ENCODE measurements at places on chromosomes 11 and 22. TPM values are rescaled to one million over a fixed set of nuclear protein-coding genes. Genes with fewer than 3 reads are reported as not detected.

NRXN2 gene
- 13.1 TPM for polyA plus RNA-seq

SPDYC gene
- polyA plus RNA-seq = not detected

PRODH gene
- 52.9 TPM for polyA plus RNA-seq

C1QTNF5 gene
- 38.7 TPM for polyA plus RNA-seq

TEX12 gene
- 0.10 TPM for polyA plus RNA-seq

SLC37A2 gene
- 3.1 TPM for polyA plus RNA-seq

NCAPD3 gene
- polyA plus RNA-seq = 37.5 TPM

CRYBB3 gene
- polyA plus RNA-seq = not detected

PARVA gene
- polyA plus RNA-seq = 85.3 TPM

CHRDL2 gene
- 0.73 TPM for polyA plus RNA-seq

LZTR1 gene
- 43.4 TPM for polyA plus RNA-seq

RNF169 gene
- 22.3 TPM for polyA plus RNA-seq

RFPL2 gene
- polyA plus RNA-seq = not detected

OR52B4 gene
- polyA plus RNA-seq = 0.13 TPM

AIFM3 gene
- 0.76 TPM for polyA plus RNA-seq

APOL3 gene
- polyA plus RNA-seq = 38.9 TPM

OR56A1 gene
- polyA plus RNA-seq = not detected

TLCD5 gene
- 17.3 TPM for polyA plus RNA-seq

AHNAK gene
- polyA plus RNA-seq = 173 TPM

IL18 gene
- polyA plus RNA-seq = 5.2 TPM

KRTAP5-1 gene
- not detected for polyA plus RNA-seq

TRMU gene
- 51.9 TPM for polyA plus RNA-seq

FOLR2 gene
- 16.1 TPM for polyA plus RNA-seq

LUZP2 gene
- 4.1 TPM for polyA plus RNA-seq

MS4A3 gene
- 1.4 TPM for polyA plus RNA-seq

MMP13 gene
- polyA plus RNA-seq = not detected

PGR gene
- 4.9 TPM for polyA plus RNA-seq

SERPIND1 gene
- polyA plus RNA-seq = 2.4 TPM

OR2AG2 gene
- polyA plus RNA-seq = 0.09 TPM

PRSS23 gene
- 62.7 TPM for polyA plus RNA-seq
